Posterior cingulate gyrus (tissue), 11 donors: ENCODE measurements at places on chromosomes 1 and 21.
A peak's percentile ranks its signal among the peaks of the same experiment; 100 is the strongest.

- DNase-seq = no peak
Observed at GRCh38 chr1:53463961-53464899, 5.0 kb downstream of the DMRTB1 start.

DNA sequence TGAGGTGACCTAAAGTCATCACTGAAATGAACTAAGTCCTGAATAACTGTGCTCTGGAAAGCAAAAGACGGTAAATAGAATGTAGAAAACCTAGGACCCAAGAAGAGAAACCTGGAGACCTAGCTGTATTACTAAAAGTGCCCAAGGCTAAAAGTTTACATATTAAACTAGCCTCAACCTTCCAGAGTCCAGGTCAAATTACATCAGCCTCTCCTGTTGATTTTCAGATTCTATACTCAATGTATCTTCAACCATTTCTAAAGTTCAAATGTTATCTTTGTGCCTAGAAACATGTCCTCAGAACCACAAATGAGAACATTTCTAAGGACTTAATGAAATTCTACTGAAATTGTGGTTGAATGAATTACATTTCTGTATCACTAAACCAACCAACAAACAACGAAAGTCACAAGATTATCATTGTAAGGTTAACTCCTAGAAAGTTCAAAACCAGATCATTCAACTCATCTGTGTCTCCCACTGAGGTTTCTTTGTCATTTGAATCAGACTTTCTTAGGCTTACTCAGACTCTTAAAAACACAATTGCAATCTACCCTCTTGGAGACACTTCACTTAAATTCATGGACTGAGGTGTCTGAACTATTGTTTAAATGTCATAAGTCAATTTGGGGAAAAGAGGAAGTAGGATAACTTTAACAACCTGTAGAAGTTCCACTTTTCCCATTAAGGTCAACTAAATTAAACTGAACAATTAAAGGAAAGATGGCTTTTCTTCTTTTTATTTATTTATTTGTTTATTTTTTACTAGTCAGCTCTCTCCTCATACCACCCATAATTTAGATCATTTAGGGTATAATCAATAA is 207.7 kb downstream of the BARHL2 start:
- DNase-seq = no peak

- no peak for DNase-seq
Observed at GRCh38 chr1:91022518-91022929, 689 bp upstream of the ZNF644 start.

DNA sequence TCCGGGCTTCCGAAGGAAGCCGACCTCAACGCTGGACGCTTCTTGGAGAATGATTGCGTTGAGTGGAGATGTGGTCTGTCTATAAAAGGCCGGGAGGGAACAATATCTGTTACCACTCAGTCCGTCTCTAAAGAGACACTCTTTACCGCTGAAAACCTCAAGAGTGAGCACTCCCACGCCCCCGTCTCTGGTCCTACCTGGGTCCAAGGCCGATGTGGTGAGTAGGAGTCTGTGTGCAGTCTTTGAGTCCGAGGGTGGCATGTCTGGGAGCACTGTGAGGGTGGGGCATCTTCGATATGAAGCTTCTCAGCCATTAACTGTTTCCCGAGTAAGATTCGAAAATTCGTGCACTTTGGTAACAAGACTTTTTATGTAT is 576 bp downstream of the ZFP69 start:
- no peak for DNase-seq

DNA sequence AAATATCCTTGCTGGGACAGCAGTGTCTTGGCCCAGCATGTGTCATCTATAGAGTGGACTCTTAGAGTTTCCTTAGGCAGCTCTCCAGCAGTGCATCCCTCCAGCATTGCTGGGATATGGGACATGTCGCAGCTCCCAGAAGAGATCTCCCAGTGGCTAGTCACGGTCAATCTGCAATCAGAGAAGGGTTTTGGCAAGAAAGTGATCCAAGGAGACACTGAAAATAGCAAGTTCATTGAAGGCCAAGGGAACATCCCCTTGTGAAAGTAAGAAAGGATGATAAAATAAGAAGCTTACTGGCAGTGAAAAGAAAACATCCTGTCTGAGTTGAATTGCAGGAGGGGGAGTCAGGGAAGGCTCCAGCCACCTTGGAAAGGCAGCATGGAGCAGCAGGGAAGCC is 19.3 kb upstream of the NPL start:
- DNase-seq = no peak

DNA sequence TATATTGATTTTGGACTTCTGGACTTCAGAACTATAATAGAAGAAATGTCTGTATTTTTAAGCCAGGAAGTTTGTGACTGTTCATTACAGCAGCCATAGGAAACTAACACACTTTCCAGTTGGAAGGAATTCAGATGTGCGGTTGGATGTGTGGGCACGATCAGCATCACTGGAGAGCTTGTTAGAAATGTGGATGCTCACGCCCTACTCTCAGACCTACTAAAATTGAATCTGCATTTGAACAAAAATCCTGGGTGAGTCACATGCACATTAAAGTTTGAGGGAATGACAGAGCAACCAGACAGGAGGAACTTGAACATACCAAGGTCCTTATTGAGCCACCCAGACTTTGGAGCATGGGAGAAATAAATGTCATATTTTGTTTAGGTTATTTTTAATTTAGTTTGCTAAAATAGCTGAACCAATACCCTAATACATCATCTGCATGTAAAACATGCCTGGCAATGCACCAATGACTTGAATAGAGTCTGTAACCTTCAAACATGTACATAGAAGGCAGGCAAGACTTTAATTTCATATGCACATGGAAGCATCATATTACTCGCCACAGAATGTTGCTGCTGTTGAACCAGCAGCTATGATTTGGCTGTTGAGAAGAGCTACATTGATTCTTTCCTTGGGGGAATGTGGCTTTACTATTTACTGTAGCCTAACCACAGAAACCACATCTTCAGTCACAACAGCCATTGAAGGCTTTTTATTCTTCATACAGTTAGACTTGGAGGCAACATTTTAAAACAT is 346.2 kb downstream of the BARHL2 start:
- DNase-seq = no peak

DNA sequence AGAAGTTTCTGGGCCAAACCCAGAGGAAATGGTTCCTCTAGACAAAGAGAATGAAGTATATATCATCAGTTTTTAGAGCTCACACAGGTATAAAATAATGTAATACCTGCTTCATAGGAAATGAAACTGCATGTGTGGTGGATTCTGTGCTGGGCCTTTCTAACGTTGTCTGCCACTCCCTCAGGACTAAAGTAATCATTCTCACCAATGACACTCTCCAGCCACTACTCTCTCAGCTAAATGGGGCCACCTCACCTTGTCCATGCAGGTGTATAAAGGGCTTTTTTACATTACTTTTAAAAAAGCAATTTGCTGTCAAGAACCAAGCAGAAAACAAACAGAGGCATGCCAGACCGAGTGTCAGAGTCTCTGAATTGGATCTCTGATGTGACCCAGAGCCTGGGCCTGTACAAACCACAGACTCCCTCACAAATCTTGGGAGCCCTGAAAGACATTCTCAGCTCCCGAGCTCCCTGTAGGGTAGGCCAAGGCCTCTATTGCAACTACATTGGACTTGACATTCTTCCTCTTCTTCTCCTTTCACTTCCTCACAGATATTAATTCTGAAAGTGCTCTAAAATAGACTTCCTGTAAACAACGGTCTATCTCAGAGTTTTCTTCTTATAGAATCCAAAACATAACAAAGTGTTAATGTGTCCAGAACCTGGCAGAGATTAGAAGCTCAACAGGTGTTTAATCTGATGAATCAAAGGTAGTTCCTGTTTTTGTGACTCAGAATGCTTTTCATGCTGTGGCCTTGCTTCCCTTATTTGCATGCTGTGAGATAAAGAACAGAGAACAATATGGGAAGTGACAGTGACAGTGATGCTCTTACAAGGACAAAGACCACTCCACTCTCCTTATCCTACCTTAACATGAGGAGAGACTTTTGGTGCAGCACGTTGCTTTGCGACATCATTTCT is 8.6 kb downstream of the AIM2 start:
- DNase-seq = no peak

- peak; percentile 88 for DNase-seq
Observed at GRCh38 chr1:234608911-234609690, 877 bp downstream of the IRF2BP2 start.

GRCh38 chr1:101920577-101920976 is 76.1 kb downstream of the OLFM3 start:
- no peak for DNase-seq

GRCh38 chr1:15994590-15995351 is 9.3 kb upstream of the SRARP start:
- peak; percentile 95 for DNase-seq

GRCh38 chr1:64368344-64368743 is 101.6 kb upstream of the CACHD1 start:
- no peak for DNase-seq

DNA sequence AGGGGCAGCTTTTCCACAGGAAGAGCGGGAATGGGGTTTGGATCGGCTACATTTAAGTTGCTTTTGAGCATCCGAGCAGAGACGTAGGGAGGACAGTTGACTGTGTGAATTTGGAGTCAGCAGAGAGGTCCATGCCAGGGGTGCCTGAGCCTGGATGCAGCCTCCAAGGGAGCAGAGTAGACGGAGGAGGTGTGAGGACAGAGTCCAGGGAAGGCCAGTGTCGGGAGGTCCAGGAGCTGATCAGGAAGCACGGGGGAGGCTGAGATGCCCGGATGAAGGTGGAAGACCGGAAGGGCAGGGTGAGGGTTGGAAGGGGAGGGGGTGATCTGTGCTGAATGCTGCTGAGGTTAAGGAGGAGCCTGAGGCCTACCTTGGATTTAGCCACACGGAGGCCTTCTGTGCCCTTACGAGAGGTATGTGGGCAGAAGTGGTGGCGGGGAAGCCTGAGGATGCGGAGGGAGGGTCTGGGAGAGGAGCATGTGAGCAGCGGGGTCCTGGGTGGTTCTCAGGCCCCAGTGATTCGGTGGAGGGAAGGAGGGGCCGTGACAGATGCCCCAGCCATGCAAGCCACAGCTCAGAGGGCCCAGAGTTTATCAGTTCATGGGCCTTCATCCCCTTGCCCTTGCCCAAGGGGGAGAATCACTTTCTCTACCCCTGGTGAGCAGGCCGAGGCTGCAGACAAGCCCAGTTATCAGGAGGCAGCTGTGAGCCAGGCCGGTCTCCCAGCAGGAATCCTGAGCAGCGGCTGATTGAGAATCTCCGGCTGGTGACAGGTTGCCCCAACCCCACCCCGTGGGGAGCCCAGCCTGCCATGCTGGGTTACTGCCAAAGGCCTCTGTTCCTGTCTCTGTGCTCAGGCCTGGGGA is 54.0 kb upstream of the ACTL8 start:
- DNase-seq = no peak

DNA sequence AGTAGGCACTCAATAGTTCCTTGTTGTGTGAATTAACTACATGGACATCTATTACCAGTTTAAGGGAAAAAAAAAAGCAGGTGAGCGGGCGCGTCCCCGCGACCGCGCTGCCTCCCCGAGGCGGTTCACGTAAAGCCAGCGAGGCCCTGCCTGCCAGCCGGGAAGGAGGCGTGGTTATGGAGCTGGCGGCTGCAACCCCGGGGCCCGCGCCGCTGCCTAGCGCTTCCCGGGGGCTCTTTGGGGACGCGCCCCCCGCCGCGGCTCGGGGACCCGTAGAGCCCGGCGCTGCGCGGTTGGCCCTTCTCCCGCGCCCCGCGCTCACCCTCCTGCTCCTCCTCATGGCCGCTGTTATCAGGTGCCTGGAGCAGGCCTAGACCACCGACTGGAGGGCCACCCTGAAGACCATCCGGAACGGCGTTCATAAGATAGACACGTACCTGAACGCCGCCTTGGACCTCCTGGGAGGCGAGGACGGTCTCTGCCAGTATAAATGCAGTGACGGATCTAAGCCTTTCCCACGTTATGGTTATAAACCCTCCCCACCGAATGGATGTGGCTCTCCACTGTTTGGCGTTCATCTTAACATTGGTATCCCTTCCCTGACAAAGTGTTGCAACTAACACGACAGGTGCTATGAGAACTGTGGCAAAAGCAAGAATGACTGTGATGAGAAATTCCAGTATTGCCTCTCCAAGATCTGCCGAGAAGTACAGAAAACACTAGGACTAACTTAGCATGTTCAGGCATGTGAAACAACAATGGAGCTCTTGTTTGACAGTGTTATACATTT is 2.6 kb upstream of the CC2D1B start:
- peak; percentile 53 for DNase-seq

DNA sequence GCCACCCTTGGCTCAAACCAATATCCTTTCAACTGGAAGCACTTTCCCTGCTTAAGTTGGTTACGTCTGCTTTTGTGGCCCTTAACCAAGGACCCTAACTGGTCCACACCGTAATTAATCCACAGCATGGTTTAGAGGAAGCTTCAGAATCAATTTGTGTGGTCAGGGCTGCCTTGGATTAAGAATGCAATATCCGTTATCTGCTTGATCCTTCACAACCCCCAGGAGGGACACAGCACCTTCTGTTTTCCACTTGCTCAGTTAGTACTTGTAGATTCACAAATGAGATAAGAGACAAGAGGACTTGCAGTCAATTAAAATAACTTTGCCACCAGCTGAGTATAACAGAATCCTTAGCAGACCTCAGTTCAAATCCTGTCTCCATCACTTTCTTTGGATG is 56.9 kb upstream of the LRP8 start:
- no peak for DNase-seq

GRCh38 chr1:233884461-233885151 is 19.9 kb upstream of the SLC35F3 start:
- no peak for DNase-seq
